ENCODE measurements at places on chromosomes 4 and X.
A peak's percentile ranks its signal among the peaks of the same experiment; 100 is the strongest.

- no peak for DNase-seq
Observed at GRCh38 chr4:130653842-130654241, 1557.9 kb downstream of the C4orf33 start.

DNA sequence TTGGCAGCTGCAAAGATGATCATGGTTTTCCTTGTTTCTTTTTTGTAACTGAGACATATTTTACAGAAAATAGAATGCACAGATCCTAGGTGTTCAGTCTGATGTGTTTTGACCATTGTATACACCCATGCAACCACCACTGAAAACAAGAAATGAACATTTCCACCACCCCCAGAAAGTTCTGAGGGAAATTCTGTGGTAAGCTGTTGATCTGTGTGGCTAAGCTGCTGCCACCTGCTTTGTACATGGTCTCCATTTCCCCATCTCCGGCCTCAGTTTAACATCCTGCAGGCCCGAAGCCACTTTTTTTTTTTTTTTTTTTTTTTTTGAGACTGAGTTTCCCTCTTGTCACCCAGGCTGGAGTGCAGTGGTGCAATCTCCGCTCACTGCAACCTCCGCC, 65.3 kb downstream of the NYX start:
- no peak for DNase-seq

GRCh38 chr4:22487328-22487727, 28.5 kb downstream of the ADGRA3 start:
- DNase-seq: no peak

DNA sequence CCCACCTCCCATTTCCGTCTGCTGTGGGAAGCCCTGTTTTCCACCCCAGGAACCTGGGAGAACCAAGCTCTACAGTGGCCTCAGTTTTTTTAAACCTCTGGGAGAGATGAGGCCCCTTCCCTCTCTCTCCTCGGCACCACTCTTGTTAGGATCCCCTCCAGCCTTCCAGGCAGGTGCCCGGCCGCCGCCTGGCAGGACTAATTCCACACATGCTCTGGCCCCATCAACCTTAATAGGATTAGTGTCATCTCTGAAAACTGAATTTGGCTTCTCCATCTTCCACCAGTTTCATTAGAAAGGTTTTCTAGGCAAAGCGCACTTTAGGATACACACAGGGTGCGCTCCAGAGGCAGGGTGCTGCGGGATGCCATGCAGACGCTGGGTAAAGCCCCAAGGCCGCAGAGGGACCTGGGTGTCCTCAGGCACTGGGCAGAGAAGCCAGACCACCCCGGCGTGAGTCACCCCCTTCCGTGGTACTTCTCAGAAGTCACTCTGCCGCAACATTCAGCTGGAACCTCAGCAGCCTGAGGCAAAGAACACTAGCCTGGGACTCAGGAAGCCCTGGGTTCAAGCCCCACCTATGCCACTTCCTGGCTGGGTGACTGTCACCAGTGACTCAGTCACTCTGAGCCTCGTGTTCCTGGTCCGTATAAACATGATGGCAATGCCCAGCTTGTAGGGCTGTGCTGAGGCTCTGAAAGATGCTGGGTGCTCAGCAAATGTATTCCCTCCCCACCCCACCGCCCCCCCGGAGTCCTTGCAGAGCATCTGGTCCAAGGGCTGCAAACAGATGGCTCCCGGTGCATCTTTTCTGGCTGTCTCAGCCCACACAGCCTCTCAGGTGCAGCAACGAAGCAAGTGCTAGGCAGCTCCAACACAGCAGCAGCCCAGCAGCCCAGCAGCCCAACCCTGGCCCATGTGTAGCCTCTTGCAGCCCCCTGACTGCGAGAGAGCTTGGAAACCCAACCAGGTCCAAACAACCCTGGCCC, 29.1 kb downstream of the PPP2R2C start:
- no peak for DNase-seq

- no peak for DNase-seq
Observed at GRCh38 chr4:790466-790820, 35.5 kb downstream of the CPLX1 start.

- peak; percentile 79 for DNase-seq
Observed at GRCh38 chrX:1521459-1521956, 15.5 kb downstream of the P2RY8 start.

- DNase-seq: no peak
Observed at GRCh38 chrX:150848914-150849365, 49.5 kb downstream of the CD99L2 start.

- DNase-seq: no peak
Observed at GRCh38 chr4:101835121-101835904, 44.8 kb downstream of the BANK1 start.
